Stimulated activated CD4-positive, alpha-beta T cell treated with anti-CD3 and anti-CD28 coated beads, Interleukin-15, amount 100 ng/mL, for 24 hours (primary cell): ENCODE measurements at places on chromosomes 7 and 10.

- no peak for DNase-seq
Observed at GRCh38 chr7:82257118-82257695, 186.4 kb downstream of the CACNA2D1 start.

- DNase-seq: no peak
Observed at GRCh38 chr10:82660205-82660604, 785.2 kb downstream of the NRG3 start.

DNA sequence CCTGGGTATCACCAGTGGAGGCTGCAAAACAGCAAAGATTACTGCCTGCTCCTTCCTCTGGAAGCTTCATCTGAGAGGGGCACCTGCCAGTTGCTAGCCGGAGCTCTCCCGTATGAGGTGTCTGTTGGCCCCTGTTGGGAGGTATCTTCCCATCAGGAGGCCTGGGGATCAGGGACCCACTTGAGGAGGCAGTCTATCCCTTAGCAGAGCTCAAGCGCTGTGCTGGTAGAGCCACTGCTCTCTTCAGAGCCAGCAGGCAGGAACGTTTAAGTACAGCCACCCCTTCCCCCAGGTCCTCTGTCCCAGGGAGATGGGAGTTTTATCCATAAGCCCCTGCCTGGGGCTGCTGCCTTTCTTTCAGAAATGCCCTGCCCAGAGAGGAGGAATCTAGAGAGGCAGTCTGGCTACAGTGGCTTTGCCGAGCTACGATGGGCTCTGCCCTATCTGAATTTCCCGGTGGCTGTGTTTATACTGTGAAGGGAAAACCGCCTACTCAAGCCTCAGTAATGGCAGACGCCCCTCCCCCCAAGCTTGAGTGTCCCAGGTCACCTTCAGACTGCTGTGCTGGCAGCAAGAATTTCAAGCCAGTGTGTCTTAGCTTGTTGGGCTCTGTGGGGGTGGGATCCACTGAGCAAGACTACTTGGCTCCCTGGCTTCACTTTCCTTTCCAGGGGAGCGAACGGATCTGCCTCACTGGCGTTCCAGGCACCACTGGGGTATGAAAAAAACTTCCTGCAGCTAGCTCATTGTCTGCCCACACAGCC lies 19.6 kb downstream of the SEMA3E start:
- DNase-seq: no peak

DNA sequence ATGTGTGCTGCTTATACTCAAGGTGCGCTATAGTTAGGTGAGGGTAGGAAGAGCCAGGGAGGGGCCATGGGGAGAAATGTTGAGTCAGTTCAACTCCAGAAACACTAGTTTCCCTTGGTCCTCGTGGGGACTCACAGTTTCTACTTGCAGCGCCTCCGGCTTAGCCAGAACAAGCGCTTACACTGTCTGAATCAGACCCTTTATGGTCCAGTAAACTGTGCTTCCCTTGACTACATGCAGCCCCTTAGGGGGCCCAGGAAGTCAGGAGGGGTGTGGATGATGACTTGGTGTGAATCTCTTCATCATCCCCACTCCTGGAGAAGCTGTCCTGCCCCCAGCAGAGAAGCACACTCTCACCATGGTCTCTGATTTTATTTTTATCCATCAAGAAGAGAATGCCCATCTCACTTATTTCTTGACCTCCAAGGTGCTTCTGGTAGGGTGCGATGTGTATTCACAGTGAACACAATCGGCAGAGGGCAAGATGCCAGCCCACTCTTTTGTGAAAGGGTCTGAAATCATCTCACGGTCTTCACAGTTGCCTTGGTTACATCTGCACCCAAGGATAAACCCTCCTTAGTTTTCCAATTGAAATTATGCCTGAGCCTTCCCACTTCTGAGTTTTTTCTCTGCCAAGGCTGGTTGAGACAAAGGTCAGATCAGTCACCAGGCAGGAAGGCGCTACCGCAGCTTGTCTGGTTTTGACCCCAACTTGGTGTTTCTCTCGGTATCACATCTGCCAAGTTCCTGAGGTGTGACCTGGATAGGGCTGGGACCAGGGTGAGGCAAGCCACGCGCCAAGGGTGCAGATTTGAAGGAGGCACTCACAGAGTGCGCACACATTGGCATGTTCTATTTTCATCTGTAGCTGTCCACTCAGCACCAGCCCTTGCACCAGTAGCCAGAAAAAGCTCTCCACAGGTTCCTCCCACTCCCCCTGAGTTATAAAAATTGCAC lies 62.7 kb upstream of the LRRC4 start:
- DNase-seq: no peak

DNA sequence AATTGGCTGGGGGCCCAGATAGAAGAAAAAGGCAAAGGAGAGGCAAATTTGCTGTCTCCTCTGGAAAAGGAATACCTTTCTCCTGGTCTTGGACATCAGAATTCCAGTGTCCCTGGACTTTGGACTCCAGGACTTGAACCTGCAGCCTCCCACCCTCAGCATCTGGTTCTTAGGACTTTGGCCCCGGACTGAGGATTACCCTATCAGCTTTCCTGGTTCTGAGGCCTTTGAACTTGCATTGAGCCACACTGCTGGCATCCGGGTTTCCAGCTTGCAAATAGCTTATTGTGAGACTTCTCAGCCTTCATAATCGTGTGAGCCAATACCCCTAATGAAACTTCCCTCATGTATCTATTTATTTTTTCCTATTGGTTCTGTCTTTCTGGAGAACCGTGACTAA lies 68.3 kb downstream of the DNAH11 start:
- no peak for DNase-seq

GRCh38 chr7:34156336-34156735 lies 251.0 kb downstream of the BMPER start:
- DNase-seq: no peak

- DNase-seq: no peak
Observed at GRCh38 chr10:108392286-108392685, 1227.8 kb upstream of the SORCS1 start.

- no peak for DNase-seq
Observed at GRCh38 chr10:7686351-7687171, 16.6 kb upstream of the ITIH2 start.
